Stimulated activated CD8-positive, alpha-beta memory T cell treated with anti-CD3 and anti-CD28 coated beads, Interleukin-2, amount 100 ng/mL, for 48 hours (primary cell): ENCODE measurements at places on chromosomes 11 and 22.

DNA sequence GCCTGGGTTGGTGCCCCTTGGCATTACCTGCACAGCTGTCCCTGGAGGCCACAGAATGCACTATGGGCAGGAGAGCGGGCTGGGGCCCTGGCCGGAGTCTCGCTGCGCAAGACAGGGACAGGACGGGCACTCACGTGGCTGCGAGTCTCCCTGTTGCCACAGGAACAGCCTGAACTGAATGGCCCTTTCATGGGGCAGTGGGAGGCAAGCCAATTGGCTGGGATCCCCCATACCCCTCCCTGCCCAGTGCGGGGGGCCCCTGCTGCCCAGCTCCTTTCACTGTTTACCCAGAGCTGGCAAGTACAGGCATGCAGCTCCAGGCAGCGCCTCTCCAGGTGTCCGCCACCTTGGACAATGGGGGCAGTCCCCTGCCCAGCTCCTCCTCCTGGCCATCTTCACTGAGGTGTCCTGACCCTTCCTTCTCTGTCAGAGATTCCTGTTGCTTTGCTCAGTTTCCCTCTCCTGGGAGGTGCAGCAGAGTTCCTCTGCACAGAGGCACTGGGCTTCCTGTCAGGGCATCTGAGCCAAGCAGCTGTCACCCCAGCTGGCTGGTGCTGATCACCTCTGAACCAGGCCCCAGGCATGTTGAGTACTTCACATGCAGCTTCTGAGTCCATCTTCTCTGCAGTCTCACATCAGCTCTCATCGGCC lies 5.2 kb downstream of the USP2 start:
- DNase-seq: no peak

- DNase-seq: no peak
These were observed at the start of gene CNGA4 for GRCh38 chr11:6238902-6239301. Gene CNGA4, plus strand, starts transcription at chr11:6239089. Its CDS starts 118 bp downstream, at chr11:6239207.

DNA sequence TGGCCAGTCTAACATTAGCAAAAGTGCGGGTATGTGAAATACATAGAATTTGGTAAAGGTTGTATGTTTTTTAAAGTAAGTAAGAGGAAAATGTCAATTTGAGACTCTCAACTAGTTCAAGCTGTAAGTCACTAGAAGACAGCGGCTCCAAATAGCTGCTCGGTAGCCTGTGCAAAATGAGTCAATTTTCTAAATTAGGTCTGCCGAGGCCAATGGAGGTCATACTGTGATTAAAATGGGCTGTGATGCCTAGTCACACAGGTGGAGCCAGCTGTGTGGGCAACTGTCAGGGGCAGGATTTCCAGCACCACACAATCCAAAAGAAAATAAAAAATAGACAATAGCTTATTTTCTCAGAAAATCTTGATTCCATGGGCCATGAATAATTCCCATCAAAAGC lies 32.3 kb downstream of the KCNA4 start:
- DNase-seq: no peak

- no peak for DNase-seq
These were observed 586 bp downstream of the TTLL1 start for GRCh38 chr22:43088627-43088983.

GRCh38 chr11:64776875-64777274 lies 1.5 kb downstream of the SF1 start:
- no peak for DNase-seq

GRCh38 chr11:80898910-80899309 lies 1458.1 kb upstream of the TENM4 start:
- DNase-seq: no peak

DNA sequence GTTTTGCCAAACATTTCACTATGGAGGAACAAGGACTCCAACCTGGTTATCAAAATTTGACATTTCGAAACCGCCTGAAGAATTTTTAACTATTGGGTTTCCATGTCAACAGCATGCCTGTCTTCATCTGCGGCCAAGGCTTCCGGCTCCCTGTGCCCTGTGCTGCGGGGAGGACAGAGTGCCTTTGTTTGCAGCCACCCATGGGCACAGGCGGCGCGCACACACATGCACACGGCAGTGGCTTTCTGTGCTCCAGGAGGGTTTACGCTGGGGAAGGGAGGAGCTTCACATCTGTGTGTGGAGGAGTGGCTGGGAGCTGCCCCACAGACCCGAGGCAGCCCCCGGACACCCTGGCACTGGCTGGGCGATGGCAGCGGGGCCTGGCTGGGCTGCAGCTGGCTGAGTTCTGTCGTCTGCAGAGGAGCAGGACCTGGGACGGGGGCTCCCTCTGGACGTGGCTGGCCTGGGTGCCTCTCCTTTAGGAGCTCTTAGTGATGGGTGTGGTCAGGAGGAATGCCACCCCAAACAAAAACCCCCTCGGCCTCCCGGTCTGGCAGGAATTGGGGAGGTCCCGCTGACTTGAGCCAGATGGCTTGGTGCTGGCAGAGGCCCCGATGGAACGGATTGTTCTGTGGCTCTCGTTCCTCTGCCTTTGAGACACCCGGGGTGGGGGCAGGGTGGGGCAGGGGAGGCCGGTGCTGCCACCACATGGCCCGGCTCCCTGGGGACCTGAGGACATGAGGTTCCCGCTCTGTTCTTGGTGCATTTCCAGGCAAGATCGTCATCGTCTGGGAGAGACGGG lies 1290.9 kb downstream of the BRD1 start:
- no peak for DNase-seq

- DNase-seq: no peak
These were observed 44.9 kb downstream of the ARRB1 start for GRCh38 chr11:75306529-75306928.

DNA sequence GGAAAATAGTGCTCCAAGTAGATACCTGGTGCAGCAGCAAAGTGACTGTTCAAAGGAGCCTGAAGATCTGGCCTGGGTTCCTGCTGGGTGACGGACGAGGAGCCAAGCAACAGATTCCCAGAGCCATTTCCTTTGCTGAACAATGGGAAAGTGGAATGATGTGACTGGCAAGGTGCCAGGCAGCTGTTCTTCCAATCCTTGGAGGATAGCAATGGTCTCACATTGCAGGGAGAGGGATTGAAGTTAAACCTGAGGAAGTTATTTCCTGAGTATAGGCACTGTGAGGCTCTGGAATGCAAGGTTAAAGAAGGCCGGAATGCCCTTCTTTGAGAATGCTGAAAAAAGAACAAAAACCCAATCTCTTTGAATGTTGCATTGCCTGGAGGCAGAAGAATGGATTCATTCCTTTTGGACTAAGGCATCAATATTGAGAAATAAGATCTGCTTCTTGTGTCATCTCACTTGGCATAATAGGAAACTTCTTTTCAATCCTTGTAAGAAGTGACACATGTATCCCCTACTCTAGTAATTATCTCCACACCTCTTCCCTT lies 223.8 kb downstream of the BLID start:
- DNase-seq: no peak

DNA sequence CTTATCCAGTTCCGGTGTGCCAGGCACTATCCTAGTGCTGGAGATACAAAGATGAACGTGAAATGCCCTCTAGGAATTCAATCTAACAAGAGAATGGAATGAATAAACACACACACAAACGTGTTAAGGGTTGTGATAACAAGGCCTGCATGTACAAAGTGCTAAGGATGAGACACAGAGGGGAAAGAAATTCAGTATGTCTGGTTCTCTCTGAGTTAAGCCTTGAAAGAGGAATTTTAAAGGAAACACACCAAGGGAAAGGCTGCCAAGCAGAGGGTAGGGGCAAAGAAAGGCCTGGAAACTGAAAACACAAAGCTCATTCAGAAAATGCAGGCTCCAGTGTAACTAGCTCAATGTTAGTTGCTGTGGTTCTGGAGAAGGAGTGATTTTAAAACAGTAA lies 4.2 kb downstream of the CHKA start:
- no peak for DNase-seq

DNA sequence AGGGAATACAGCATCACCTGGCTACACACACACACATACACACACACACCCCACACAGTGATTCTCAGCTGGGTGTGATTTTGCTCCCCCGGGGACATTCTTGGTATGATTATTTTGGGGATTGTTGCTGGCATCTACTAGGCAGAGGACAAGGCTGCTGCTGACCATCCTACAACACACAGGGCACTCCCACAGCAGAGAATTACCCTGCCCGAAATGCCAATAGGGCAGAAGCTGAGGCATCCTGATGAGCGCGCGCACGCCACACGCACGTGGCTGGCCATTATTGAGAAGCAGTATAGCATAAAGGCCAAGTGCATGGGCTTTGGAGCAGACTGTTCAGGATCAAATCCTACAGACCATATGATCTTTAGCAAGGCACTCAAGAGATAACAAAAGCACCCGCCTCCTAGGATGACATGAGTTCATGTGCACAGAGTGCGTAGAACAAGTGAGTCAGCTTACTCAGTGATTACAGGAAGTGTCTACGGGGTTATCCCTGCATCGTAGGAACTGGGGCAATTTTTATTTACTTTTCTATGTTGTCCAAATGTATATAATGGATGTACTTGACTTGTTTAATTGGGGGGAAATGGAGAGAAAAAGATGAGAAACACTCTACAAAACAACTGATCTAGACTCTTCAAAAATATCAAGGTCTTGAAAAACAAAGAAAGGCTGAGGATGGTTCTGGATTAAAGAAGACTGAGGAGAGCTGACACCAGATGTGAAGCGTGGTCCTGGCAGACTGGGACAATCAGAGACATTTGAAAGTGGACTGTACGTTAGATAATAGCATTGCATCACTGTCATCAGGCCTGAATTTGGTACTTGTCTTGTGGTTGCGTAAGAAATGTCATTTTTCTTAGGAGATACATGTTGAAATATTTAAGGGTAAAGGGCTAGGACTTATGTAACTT lies 7.2 kb upstream of the EHD1 start:
- no peak for DNase-seq

DNA sequence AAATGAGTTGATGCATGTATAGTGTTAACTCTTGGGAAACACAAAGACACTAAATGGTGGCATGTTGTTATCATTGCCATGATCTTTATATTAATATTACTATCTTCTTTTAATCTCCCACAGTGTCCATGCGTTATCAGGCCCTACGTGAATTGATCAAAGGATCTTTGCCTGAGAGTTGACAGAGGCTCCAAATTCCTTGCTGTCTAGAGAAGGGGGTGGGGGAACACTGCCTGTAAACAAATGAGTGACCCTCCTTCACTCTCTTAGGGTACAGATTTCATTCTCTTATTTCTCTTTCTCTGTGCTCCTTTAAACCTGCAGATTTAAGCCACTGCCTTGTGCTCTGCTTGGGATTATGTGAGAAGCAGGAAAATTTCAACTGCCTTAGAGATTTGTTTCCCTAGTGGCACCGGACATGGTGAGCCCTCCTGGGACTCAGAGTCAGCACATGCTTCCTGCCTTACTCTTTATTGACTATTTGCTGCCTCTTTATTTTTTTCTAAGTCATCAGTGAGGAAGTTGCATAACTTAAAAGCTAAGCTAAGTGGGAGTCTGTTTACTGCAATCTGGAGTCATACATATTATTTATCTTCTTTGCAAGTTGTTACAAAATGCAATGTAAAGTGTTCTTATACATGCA lies 122.9 kb downstream of the MAML2 start:
- no peak for DNase-seq

DNA sequence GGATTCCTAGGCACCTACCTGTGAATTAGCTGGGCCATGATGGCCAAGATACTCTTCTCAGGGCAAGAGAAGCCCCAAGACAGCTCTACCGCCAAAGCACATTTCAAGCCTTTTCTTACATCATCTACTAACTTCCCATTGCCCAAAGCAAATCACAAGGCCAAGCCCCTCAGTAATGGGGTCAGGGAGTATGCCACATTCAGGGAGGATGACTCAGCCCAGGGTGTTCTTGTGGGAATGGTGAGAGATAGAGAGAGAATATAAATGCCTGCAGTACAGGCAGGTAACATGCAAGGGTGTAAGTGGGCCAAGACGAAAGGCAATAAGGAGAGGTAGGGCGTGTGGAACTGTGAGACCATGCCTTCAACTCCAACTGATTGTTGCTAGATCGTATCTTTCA lies 162.5 kb upstream of the ISX start:
- no peak for DNase-seq

DNA sequence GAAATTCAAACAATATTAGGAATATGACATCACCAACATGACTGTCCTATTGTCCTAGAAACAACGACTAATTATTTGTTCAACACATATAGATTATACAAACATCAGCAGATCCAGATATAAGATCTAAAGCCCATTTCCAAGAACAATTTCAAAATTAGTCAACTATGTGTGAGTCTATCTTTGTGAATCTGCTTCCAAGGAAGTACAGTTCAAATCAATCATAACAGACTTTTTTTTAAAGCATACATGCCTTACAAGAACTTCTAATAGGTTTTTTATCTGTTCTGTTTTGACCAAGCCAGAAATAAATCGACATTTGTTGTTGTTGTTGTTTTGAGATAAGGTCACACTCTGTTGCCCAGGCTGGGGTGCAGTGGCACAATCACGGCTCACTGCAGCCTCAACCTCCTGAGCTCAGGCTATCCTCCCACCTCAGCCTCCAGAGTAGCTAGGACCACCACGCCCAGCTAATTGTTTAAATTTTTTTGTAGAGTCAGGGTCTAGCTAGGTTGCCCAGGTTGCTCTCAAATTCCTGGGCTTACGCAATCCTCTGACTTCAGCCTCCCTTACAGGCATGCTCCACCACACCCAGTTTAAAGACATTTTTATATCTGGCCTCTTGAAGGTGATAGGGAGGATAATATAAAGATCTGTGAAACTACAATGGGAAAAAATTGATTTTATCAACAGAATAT lies 54.8 kb downstream of the DENND5A start:
- no peak for DNase-seq

- DNase-seq: no peak
These were observed 41.7 kb downstream of the THAP12 start for GRCh38 chr11:76339221-76339620.

- no peak for DNase-seq
These were observed 30.2 kb upstream of the APOA1 start for GRCh38 chr11:116867619-116868018.

DNA sequence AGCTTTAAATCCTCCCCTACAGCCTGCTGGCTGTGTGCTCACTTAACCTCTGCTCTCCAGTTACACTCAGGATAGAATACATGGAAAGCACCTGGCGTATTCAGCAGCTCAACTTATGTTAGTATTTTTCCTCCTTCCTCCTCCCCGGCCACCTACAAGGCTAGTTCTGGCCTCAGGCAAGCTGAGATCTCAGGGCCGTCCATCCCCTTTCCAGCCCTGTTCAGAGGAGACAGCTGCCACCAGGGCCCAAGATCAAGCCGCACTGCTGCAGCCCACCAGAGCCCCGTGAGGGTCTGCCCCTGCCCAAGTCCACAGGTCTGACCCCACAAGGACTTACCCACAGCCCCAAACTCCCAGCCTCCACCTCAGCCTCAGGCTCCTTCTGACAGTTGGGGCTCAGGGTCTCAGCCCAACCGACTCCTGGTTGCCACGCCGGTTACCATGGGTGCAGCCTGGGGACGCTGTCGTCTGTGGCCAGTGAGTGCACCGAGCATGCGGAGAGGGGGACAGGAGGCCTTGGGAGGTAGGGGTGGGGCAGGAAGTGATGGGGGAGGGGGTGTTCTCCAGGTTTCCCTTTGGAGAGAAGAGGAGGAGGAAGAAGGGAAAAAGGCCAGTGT lies at the start of gene C11orf16:
Gene C11orf16, minus strand, starts transcription at position 384 of the 617 bp plus-strand sequence. CDS start 639 bp downstream, outside the sequence.
- no peak for DNase-seq

- DNase-seq: no peak
These were observed 4.2 kb downstream of the CHORDC1 start for GRCh38 chr11:90218606-90219005.
